ENCODE measurements at places on chromosomes 5 and 9.
A peak's percentile ranks its signal among the peaks of the same experiment; 100 is the strongest.

DNA sequence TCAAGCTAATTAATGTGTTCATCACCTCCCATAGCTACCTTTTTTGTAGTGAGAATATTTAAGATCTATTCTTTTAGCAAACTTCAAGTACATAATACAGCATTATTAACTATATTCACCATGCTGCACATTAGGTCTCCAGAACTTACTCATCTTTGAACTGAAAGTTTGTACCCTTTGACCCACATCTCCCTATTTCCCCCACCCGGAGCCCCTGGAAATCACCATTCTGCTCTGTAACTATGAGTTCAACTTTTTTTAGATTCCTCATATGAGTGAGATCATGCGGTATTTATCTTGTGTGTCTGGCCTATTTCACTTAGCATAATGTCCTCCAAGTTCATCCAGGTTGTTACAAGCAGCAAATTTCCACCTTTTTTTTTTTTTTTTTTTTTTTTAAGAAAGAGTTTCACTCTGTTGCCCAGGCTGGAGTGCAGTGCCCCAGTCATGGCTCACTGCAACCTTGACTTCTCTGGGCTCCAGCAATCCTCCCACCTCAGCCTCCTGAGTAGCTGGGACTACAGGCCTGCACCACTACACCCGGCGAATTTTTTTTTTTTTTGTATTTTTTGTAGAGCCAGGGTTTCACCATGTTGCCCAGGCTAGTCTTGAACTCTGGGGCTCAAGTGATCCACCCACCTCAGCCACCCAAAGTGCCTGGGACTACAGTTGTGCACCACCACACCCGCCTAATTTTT is 100.4 kb upstream of the SAP30L start:
- no peak for DNase-seq

DNA sequence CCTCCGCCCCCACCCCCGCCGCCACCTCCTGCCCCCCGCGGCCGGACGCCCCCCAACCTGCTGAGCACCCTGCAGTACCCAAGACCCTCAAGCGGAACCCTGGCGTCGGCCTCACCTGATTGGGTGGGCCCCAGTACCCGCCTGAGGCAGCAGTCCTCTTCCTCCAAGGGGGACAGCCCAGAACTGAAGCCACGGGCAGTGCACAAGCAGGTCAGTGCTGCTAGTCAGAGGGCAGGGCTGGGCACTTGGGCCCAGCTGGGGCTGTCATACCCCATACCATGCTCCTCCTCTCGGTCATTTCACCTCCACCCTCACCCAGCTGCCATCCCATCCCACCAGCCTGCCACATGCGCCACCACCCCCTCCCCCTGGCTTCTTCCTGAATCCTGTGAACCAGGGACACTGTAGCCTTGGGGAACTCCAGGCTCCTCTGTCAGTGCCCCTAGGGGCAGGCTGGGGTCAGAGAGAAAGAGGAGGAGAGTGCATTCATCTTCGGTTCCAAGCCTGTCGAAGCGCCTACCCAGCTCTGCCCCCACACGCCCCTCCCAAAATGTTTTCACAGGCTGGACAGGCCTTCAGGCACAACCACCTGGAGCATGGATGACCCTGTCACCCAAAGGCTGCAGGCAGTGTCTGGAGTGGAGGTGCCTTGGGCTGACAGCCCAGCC is 122.0 kb downstream of the DAB2IP start:
- DNase-seq = no peak

- no peak for DNase-seq
Observed at GRCh38 chr9:72657023-72657422, 135.6 kb downstream of the TMC1 start.

DNA sequence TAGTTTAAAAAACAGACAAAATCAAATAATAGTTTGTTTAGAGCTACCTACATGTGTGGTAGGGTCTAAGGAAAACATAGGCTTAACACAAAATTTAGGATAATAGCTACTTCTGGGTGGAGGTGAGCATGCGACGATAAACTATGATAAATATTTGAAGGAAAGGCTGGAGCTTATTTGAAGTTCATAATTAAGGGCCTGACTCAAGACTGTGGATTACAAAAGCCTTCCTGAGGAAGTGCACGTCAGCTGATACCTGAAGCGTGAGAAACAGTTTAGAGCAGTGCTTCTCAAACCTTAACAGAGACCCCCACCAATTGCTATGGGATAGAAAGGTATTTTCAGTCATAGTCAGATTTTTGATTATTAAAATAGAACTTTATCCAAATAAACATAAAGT is 20.4 kb upstream of the UBLCP1 start:
- DNase-seq = no peak

DNA sequence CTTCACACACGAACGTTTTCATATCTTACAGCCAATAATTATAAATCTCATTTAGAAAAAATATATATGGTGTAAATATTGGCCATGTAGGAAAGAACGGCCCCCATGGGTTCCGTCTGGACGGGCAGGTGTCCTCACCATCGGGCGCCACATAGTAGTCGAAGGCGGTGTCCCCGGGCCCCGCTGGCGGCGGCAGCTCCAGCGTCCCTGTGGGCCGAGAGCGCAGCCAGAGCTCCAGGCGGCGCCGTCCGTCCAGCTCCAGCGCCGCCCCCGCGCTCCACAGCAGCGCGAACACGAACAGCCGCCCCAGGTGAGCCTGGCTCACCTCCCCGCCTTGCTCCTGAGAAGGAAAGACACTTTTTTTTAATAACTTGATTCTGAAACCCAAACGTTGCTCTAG is 134.6 kb downstream of the DNAH5 start:
- no peak for DNase-seq

DNA sequence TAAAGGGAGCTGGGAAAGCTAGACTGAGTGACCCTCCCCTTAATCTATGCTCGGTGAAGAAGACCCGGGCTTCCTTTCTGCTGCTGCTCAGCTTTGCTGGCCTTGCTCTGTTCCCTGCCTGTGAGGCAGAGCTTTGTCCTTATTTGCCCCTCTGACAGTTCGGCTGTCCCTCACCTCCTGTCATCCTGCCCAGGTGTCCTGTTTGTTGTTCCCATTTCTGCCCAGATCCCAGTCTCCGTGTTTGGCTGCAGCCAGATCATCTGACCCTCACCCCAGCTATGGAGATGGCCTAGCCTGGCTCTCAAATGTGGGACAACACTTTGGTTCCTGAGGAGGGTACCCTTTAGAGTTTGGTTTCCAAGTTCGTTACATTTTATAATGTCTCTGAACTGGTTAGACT is 20.2 kb downstream of the OTULIN start:
- no peak for DNase-seq

DNA sequence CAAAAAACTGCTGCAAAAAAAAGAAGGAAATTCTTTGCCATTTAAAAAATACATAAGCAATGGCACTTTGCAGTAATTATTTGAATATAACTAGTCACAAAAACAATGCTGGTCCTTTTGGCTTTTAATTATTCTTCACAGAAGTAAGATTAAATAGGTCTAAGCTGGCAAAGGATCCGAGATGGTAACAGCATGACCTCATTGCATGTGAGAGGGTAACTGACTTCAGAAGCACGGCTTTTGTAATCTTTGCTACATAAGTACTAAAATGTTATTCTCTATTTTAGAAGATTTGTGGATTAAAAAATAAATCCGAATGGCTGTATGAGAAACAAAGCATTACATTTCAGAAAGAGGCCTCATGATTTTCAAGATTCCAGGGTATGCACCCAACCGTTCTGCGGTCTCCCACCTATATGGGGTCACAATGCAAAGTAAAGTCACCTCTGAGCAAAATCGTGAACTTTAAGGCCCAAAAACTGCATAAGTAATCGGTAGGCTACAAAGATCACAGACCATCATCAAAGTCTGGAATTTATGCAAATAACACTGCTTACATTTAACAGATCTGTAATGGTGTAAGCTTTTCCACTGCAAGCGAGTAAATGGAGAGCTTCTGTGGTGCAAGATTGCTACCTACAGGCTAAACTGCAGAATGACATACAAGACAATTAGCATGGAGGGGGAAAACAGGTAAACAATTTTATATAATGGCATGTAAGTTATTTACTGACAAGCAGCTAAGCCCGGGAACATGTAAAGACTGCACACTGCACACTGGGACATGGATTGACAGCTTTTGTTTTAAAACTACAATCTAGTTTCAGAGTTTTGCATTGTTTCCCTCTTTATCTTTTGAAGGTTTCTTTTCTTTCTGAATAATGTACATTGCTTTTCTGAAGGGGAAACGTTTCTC is 231.6 kb downstream of the SLF1 start:
- DNase-seq = peak; percentile 7

- no peak for DNase-seq
Observed at GRCh38 chr5:14825977-14826376, 45.6 kb downstream of the ANKH start.

DNA sequence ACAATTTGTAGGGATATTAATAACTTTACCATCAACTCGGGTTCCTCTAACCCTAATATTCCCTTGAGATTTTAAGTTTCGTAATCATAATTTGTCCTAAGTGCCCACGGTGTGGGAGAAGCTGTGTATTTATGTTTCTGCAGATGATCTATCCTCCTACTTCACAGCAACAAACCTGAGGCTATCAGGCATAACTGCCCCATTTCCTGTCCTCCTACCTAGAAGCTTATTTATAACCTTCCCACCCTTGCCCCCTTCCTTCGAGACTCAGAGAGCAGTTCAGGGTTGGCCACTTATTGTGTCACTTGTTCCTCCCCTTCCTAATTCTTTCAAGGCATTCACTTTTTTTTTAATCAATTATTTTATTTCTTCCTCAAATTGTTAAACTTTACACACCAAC is 29.6 kb upstream of the LCP2 start:
- peak; percentile 19 for DNase-seq

GRCh38 chr5:2579126-2579525 is 172.4 kb downstream of the IRX2 start:
- no peak for DNase-seq

GRCh38 chr5:137142764-137143605 is 356.1 kb downstream of the SPOCK1 start:
- no peak for DNase-seq

GRCh38 chr9:73667749-73668148 is 516.1 kb downstream of the ANXA1 start:
- no peak for DNase-seq

GRCh38 chr5:14003936-14004335 is 59.4 kb upstream of the DNAH5 start:
- no peak for DNase-seq

GRCh38 chr5:145244251-145244650 is 590.9 kb downstream of the PRELID2 start:
- DNase-seq = no peak

- DNase-seq = no peak
Observed at GRCh38 chr5:59346514-59346913, 547.0 kb downstream of the PDE4D start.

GRCh38 chr5:65329266-65329665 is 152.5 kb downstream of the ADAMTS6 start:
- DNase-seq = no peak

GRCh38 chr9:71703172-71703872 is 65.0 kb downstream of the CEMIP2 start:
- DNase-seq = no peak

DNA sequence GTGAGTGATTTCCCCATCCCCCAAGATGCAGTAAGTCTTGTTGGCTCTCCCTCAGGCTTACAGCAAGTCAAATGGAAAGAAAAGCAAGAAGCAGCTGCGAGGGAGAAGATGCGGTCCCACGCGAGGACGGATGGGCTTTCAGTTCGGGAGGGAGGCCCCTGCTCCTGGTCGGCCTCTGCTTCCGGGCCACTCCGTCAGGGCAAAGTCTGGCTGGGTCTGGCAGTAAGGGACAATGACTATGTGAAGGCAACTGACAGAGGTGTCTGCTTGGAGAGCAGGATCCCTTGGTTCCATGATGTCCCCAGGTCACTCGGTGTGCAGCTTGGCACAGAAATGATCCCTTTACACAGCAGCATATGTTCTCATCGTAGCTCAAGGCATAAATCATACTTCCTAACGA is 146.7 kb downstream of the HSPA4 start:
- no peak for DNase-seq

- DNase-seq = no peak
Observed at GRCh38 chr5:10832987-10833386, 72.0 kb upstream of the DAP start.

GRCh38 chr5:73957397-73958001 is 331.5 kb downstream of the ARHGEF28 start:
- DNase-seq = no peak

DNA sequence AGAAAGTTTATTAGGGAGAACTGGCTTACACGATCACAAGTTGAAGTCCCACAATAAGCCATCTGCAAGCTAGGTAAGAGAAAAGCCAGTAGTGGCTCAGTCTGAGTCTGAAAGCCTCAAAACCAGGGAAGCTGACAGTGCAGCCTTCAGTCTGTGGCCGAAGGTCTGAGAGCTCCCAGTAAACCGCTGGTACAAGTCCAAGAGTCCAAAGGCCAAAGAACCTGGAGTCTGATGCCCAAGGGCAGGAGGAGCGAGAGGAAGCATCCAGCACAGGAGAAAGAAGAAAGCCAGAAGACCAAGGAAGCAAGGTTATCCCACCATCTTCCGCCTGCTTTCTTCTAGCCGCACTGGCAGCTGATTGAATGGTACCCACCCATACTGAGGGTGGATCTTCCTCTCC is 97.3 kb upstream of the FBN2 start:
- DNase-seq = no peak

DNA sequence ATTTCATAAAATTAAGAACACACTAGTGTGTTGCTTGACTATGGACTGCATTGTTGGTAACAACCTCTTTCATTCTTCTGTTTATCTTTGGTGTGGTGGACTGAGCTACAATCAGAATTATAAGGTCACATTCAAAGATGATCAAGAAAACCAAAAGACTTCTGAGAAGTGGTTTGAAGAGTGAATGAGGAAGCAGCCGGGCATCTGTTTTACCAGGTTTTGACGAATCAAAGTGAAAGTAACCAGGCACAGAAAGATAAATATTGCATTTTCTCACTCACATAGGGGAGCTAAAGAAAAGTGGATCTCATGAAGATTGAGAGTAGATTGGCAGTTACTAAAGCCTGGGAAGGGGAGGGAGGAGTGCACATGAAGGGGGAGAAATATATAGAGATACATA is 589.1 kb downstream of the ZNF608 start:
- peak; percentile 22 for DNase-seq

DNA sequence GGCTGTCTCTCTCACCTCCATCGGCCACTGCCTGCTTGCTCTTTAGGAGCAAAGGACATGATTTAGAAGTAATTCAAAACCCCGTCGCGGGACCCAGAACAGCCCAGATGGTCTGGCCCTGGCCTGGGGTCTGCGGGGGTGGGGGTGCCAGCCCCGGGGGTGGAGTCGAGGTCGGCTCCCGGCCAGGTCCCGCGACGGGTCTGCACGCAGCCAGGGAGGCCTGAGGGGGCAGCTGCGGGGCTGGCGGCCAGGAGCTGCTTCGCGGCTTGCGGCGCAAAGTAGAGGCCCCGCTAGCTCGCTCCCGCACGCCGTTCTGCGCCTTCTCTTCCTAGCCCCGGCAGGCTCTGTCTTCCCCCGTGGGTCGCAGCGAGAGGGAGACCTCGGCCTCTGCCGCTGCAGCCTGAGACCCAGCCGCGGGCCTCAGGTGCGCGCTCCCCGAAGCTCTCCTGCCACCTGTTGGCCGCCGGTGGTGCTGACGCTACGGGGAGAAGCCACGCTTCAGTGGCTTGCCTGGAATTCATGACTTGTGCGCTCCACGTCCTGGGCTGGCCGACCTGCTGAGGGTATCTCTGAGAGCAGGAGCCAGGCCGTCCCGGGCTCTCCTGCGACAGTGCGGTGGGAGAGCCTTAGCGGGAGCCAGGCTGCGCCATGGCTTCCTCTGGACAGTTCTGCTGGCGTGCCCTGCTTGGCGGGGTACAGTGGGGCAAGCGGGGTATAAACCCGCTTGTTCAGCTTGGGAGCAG is 157.2 kb upstream of the PITX1 start:
- peak; percentile 67 for DNase-seq
